ENCODE measurements at places on chromosomes 12 and 14.

GRCh38 chr12:48446161-48446776 lies 26.1 kb upstream of the ANP32D start:
- DNase-seq: no peak

DNA sequence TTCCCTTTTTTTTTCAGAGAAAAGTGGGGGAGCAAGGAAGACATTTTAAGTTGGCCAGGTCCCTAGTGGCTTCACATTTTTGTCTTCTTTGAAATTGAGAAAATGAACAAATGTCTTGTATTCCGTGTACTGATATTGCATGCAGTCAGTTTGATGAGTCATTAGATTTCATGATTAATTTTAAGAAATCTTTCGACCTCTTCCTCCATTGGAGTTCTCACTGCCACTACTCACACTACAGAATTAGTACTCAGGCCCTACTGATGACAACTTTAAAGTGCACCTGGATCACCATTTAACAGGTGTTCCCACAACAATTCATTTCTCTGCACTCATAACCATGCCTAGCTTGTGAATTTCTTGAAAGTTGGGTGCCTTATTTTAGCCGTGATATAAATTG lies 50.5 kb downstream of the SAMD4A start:
- DNase-seq: no peak

DNA sequence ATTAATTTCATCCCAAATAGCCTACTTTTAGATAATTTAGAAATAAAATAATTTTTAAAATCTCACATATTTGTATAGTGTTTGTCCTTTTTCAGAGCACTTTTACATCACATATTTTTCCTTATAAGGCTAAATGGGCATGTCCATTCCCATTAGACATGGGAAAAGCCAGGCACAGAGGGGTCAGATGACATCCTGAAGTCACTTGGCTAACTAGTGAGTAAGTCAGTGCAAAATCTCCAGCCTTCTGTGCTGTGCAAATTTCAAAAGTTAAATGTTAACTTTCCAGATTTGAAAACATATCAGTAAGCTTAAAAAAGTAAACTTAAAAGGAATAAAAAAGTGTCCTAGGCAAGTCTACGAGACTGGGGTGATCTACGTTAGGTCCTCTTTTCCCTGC lies 117.4 kb downstream of the EMP1 start:
- no peak for DNase-seq

DNA sequence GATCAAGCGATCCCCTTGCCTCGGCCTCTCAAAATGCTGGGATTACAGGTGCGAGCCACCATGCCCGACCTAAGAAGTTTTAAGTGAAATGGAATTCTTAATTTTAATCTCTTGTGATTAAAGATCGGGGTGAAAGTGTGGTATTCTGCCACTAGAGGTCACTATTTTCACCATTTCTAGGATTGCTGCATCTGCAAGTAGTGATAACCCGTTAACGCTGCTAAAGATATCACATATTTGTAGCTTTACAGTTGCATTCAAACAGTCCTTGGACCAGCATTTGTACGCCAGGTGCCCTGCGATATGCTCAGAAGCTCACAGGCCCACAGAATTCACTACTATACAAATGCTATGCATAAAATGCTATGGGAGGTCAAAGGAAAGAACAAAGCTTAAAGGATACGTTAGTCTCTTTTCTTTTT lies 19.3 kb downstream of the CCDC62 start:
- no peak for DNase-seq

GRCh38 chr14:78595797-78596196 lies 425.6 kb downstream of the NRXN3 start:
- DNase-seq: no peak

DNA sequence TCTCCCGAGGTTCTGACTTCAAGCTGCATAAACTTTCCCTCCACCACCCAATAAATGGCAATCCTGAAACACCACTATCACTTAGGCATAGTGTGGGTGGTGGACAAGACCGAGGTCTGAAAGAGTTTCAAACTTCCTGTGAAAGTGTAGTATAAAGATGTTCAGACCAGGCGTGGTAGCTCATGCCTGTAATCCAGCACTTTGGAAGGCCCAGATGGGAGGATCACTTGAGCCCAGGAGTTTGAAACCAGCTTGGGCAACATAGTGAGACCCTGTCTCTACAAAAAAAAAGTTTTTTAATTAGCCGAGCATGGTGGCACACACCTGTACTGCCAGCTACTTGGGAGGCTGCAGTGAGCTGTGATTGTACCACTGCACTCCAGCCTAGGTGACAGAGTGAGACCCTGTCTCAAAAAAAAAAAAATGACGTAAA lies 61.9 kb downstream of the CCDC92 start:
- DNase-seq: no peak

GRCh38 chr14:76245097-76245496 lies 93.4 kb downstream of the GPATCH2L start:
- DNase-seq: no peak

GRCh38 chr12:31702047-31702446 lies 26.8 kb downstream of the AMN1 start:
- DNase-seq: no peak

DNA sequence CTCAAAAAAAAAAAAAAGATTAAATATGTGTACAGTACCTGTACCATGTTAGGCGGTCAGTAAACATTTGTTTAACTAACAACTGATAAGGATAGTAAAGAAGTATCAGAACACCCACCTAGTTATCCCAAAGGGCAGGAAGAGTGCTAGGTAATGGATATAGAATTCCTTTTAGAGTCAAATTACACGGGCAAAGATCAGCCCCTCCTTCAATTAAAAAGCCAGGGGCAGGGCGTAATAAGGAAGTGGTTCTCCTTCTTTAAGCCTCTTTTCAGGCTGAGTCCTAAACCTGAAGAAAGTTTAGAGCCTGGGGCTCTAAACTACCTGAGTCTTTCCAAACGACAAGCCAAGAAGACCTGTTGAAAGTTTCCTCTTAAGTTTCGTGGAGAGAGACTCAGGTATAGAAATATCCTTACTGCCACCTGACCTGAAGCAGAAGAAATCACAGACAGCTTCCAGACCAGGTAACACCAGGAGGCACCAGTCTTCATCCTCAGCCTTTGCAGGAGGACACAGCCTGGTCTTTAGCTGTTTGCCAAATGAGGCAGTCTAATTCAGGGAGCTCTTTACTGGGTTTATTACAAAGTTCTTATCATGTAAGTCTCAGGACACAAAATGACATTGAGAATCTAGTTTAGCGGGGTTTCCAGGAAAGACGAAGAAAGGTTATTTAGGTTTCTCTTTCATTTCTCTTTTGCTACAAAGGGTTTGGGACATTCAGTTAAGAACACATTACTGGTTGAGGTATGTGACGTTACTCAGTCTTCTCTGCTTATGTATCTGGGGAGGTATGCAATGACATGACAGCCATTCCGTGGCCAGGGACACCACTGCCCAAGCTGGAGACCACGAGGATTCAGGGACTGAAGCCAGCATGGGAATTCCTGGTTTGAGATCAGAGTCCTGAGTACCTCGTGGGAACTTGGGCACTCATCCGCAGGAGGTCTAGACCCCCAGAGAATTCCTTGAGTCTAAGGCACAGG lies at the start of gene BCL2L14:
Gene BCL2L14, plus strand, starts transcription at position 266 of the 983 bp plus-strand sequence. CDS start 8,367 bp downstream, outside the sequence.
- DNase-seq: no peak

DNA sequence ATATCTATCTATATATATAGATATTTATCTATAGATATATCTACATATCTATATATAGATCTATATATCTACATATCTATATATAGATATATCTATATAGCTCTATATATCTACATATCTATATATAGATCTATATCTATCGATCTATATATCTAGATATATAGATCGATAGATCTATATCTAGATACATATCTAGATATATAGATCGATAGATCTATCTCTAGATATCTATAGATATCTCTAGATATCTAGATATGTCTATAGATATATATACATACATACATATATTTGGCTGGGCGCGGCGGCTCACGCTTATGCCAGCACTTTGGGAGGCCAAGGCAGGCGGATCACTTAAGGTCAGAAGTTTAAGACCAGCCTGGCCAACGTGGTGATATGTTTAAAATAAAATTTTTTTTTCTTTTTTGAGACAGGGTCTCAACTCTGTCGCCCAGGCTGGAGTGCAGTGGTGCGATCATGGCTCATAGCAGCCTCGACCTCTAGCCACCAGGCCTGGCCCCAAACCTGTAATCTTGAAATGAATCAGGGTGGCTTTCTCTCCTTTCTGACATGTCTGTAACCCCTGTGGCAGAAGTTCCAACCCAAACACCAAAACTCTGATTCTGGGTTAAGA lies 18.1 kb downstream of the ARPC3 start:
- DNase-seq: no peak

DNA sequence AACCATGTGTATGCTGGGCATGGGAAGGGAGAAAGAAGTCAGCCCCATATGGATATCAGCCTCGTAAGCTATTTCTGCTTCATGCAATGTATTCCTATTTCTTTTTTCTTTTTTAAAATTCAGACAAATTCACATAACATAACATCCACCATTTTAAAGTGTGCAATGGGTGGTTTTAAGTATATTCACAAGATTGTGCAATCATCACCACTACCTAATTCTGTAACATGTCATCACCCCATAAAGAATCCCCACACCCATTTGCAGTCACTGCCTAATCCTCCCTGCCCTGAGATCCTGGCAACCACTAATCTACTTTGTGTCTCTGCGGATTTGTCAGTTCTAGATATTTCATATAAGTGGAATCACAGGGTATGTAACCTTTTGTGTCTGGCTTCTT lies 9.5 kb downstream of the POMT2 start:
- DNase-seq: no peak

- DNase-seq: no peak
These were observed 51.8 kb upstream of the HIF1A start for GRCh38 chr14:61643555-61643954.

GRCh38 chr12:63440048-63440447 lies 228.2 kb downstream of the DPY19L2 start:
- DNase-seq: no peak

DNA sequence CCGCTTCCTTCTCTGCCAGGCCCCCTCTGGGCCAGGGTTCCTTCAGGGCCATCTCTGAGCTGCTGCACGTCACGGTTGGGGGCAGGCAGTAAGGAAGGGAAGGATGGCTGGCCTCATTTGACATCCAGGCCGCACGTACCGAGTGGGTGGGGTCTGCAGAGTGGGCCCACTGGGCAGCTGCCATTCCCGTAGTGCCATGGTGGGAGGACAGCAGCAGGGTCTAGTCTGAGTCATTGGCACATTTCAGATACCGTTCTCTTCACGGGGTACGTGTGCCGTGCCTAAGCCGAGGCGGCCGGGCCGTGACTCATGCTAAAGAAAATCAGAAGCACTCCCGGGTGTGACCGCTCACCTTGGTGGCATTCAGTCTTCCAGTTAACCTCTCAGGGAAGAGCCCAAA lies 43.9 kb downstream of the IL31 start:
- no peak for DNase-seq

- DNase-seq: no peak
These were observed 50.8 kb upstream of the KCNA5 start for GRCh38 chr12:4992871-4993270.

- no peak for DNase-seq
These were observed 568 bp upstream of the SIVA1 start for GRCh38 chr14:104752423-104752734.

GRCh38 chr14:73751157-73751691 lies 37.0 kb upstream of the PNMA1 start:
- DNase-seq: no peak

All from cerebellar nuclear complex (tissue), 1 donor.